Thoracic aorta (tissue), 2 donors: ENCODE measurements at places on chromosomes 7 and 10. TPM values are rescaled to one million over a fixed set of nuclear protein-coding genes. Genes with fewer than 3 reads are reported as not detected.

The POMZP3 gene
- total RNA-seq = 7.3 TPM

DNA sequence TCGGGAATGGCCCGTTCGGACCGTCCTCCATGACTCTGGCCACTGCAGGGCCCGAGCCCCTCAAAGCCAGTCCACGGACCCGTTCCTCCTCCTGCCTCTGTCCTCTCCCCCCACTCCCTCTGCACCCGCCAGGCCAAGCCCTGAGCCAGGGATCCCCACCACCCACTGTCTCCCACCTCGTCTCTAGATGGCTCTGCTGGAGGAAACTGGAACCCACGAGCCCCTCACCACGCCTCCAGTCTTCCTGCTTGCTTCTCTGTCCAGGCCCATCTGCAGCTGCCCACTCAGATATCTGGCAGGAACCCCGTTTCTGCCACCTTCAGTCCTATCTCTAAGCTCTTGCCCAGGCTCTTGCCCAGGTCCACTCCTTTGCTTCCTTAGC is 24.3 kb downstream of the GRID2IP start:
- DNase-seq = no peak

DNA sequence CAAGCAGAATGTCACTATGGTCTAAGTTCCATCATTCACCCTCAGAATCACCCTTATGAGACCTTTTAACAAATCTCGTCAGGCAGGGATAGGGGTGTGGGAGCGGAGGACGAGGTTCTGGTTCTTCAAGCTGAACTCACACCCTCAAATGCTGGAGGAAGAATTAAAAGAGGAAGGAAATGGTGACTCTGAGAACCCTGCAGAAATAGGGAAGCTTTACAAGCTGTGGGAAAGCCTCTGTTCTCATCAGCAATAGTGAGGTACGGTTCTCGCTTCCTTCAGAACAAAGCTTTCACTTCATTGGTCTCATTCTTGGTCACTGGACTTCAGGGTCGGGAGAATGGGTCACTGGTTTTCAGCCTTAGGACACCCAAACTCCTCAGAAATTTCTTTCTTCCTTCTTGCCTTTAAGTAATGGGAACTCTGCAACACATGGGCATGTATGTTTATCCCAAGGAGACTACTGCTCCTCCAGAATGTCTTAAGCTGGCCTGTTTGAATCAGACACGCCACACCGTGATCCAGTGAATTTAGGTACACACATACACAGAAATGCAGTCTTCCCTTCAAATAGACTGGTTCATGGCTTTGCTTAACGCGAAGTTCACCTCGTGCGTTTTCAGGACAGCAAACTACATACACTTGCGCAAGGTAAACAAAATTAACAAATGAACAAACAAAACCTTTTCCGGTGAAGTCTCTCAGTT is 226.0 kb downstream of the SFMBT2 start:
- no peak for DNase-seq

The CHRM2 gene
- not detected for total RNA-seq

DNA sequence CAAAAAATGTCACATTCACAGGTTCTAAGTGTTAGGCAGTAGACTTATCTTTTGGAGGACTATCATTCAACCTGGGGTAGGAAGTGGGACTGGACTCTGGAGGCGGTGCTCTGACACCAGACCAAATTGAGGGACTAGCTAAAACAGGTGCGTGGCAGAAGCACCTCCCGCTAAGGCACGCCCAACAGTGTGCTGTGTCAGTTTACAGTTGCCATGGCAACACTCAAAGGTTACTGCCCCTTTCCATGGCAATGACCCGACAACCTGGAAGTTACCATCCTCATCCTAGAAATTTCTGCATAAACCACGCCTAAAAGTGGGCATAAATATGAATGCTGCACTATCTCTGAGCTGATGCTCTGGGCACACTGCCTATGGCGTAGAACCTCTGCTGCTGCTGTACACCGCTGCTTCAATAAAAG is 14.0 kb upstream of the BLNK start:
- no peak for DNase-seq

The PRKG1 gene
- 381 TPM for total RNA-seq

DNA sequence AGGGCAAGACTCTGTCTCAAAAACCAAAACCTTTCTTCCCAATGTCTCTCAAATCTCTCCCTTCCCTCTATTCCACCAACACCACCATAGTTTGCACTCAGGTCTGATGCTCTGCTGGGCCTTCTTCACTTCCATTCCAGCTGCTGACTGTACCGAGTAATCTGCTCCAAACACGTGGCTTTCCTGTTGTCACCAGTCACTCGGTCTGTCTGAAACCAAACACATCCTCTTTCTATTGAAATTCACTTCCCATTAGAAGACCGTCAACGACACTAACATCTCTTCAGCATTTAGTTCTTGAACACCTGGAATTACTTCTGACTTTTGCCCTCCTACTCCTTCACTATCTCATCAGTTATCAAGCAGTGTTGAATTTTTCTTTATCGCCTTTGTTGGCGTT is 4.7 kb upstream of the NRF1 start:
- no peak for DNase-seq

DNA sequence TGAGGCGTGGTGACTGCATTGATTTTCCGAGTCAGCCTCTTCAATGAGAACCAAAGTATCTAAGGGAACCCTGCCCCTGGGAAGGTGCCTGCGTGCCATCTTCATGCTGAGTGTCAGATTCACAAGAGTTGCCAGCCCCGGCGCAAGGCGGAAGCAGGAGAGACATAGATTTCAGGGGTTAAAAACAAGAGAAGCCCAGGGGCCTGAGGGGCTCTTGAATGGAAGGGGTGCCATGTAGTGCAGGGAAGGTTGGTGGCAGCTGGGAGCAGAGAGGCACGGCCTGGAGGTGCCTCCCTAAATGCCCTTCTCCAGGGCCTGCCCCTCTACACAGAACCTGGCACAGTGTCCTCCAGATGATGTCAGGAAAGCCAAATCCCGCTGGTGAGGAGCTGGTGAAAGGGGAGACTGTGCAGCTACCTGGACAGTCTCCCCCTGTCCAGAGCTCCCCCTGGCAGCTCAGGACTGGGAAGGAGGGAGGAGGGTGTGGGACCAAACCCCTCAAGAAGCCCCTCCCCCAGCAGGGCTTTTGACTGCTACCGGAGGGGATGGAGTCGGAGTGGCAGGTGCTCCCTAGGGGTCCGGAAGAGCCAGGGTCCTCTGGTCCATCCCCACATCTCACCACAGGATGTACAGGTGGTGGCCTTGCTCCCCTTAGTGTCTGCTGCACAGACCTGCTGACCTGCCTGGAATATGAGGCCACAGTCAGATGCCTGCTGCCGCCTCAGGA is 137.9 kb downstream of the TCERG1L start:
- no peak for DNase-seq

The TRUB1 gene
- total RNA-seq = 9.5 TPM

GRCh38 chr10:79979976-79980687 is 31.2 kb upstream of the SFTPD start:
- DNase-seq = no peak

DNA sequence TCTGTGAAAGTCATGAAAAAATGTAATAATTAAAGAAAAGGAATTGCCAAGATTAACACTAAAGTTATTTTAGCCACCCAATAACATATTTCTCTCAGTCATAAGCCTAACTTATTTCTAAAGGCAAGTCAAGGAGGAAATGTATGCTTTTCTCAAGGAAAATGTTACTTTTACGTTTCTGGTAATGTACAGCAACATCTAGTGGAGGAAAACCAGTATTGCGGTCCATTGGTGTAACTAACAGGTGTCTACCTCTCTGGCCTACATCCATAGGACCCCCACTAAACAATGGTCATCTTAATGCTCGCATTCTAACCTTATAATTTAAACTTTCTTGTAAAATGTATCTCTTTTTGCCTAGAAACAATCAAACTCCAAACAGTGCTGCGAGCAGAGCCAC is 437.5 kb downstream of the KIF20B start:
- no peak for DNase-seq

DNA sequence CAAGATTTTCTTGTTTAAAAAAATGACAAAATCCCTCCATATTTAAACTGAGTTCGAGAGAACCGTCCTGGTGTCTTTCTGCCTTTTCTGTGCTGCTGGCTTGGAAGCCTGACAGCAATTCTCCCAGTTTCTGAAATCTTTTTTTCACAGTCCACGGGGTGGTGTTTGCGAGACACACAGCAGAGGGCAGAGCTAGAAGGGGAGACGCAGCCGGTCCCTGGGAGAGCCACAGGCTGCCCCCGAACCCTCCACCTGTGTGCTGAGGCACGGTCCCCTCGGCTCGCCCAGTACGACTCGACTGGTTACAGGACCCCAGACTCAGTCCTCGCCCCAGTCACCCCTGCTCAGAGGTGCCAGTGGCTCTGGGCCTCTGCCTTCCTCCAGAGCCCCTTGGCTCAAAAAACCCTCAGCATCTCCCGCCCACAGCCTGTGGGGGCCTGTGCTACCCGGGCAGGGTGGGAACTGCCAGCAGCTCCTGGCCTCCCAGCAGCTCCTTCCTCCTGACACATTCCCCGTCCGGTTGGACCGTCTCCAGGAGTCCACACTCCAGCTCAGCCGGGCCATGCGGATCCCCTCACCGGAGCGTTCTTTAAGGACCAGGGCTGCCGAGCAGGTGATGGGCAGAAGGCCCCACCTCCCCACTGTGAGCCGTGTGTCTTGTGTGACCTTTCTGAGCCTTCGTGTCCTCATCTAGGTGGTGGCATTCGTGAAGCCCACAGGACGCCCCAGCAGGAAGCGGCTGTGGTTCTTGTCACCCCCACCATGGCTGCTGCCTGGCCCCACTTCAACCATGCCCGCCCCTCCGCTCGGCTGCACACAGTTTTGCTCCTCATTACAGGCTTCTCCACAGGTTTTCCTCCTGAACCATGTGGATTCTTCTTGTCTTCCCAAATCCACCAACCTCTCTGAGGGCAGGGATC is 52.3 kb upstream of the EN2 start:
- no peak for DNase-seq
